T-helper 9 cell (primary cell): ENCODE measurements at places on chromosomes 1 and 21.

DNA sequence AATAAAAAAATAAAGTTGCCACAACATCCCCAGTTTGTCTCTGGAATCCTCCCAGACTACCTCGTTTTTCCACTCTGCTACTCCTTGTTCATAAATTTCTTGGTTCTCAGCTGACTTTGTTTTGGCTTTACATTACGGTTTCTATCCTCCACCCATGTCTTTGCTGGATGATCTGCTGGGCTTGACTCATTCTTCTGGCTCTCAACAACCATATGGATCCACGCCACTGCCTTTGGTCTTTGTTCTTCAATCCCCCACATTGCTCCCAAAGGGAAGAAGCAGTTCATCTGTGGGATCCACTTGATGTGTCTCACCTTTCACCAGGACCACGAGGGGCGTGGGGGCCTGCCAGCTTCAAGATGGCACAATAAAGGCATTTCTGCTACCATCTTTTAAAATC lies 67.1 kb upstream of the NBL1 start:
- DNase-seq, result no peak

DNA sequence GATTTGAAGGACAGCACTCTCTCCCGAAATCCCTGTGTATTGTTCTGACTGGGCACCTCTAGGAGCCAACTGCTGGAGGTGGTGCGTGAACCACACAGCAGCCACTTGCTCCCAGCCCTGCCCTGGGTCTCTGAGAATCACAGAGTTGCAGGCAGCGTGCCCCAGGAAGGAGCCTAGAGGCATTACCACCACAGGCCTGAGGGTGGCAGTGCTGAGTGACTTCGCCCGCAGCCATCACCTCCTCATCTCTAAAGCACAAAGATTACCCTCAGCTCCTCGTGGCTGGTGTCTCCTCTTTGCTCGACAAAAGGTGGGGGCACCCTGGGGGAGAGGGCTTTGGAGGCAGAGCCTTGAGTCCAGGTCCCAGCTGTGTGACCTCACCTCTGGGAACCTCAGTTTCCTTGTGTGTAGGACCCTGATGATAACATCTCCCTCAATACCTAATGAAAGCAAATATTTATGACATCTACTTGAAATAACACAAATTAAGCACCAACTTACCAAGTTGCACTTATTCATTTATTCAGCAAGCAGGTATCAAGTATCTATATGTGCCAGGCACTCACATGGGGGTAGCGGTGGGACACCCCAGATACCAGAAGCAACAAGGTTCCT lies 86.3 kb downstream of the VWA5B1 start:
- peak; percentile 49 for DNase-seq

DNA sequence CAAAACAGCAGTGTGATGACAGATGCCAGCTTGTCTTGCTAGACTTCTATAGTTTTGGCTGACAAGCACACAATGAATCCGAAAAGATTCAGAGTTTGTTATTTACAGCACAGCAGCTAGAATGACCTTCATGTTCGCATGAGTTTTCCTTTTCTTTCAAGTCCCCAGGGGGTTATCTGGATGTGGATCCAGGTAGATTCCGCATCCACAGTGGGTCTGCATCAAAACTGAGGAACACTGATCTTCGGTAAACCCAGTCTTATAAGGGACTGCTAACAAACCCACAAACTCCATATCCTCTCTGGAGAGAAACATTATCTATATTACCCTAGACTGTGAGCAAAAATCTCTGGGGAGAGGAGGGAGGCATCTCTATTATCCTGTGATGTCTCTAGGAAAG lies 69.0 kb upstream of the DEPDC1 start:
- DNase-seq, result no peak

DNA sequence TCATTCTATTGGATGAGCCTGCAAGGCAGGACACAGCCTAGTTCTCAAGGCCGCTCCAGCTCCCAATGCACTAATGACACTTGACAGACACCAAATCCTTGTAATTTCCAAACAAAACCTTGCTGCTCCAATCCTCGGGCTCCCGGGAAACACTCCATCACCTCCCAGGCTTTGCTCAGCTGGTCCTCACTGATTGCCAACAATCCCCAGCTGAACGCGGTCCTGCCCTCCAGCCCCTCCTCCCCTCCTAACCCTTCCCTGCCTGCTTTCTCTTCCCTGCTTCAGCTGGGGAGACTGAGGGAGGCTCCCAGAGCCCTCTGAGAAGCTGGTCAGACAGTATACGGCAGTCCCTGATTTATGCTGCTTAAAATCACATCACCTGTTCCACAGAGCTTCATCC lies 114.4 kb upstream of the TNR start:
- no peak for DNase-seq

- no peak for DNase-seq
These were observed 30.9 kb downstream of the RCAN1 start for GRCh38 chr21:34583926-34584563.

GRCh38 chr1:18632783-18633421 lies 2.3 kb downstream of the PAX7 start:
- no peak for DNase-seq

DNA sequence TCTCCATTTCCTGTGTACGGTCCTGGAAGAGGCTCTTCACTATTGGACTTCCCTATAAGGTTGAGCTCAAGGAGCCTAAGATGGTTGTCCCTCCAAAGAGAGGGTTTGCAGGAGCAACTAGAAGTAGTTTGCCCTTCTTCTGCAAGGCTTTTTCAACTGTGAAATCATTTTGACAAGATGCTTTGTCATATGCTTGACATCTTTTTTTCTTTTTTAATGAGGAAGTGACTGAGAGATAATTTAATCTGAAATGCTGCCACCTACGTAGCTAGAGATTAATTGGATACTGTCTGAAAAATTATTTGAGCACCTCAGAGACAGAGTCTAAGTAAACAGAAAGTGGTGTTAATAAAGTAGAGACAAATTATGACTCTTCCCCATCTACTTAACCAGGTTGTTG lies 97.0 kb downstream of the CHRM3 start:
- no peak for DNase-seq

GRCh38 chr1:98940069-98940721 lies 64.5 kb downstream of the PLPPR5 start:
- no peak for DNase-seq

DNA sequence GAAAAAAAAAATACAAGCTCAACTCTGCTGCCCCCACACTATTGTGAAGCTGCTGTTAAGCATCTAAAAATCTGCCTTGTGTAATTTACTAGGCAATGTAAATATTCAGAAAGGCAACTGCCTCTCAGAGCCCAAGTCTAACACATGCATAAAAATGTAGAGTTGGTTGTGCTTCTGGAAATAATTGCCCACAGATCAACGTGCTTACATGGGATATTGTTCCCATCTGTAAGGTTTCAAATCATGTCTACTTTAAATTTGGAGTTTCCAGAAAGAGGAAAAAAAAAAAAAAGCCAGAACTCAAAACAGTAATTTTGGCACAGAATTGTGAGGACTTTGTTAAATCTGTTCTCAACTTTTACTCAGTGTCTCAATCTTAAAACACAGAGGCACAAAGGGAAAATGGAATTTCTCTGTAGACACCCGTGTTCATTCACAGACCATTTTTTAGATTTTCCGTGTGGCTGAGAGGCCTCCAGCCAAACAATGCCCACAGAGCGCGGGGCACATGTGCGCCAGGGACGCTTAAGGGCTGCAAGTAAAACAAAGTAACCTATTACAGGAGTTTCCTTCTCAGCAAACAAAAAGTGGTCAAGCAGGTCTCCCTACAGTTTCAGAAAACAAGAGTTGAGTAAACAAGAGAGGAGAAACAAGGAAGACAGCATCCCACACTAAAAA lies 115.5 kb downstream of the RERE start:
- DNase-seq, result no peak
